ENCODE measurements at places on chromosomes 12 and 14. TPM values are rescaled to one million over a fixed set of nuclear protein-coding genes. Genes with fewer than 3 reads are reported as not detected.

FAR2 gene
- 3.1 TPM for total RNA-seq

DNA sequence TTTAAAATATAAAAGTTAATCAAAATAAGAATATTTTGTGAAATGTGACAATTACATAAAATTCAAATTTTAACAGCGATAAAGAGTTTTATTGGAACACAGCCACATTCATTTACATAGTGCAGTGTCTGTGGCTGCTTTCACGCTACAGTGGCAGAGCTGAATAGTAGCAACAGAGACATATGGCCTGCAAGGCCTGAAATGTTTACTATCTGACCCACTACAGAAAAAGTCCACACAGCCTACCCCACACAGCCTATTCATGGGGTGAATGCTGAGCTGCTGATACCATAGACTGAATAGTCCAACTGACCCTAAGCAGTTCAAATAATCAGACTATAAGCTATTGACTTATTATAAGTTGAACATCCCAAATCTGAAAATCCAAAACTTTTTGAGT is 13.2 kb downstream of the GNS start:
- no peak for DNase-seq

DNA sequence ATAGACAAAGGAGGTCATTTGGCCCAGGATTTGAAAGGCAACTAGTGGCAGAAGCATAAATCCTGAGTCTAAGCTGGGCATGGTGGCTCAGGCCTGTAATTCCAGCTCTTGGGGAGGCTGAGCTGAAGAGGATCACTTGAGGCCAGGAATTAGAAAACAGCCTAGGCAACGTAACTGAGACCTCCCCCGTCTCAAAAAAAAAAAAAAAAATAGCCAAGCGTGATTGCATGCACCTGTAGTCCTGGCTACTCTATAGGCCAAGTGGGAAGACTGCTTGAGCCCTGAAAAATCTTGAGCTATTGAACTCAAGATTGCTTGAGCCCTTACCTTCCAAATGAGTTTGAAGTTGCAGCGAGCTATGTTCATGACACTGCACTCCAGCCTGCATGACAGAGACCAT is 7.8 kb downstream of the GON7 start:
- no peak for DNase-seq

GRCh38 chr14:97443412-97443811 is 646.2 kb downstream of the VRK1 start:
- no peak for DNase-seq

GRCh38 chr12:23238957-23239356 is 614.0 kb downstream of the ETNK1 start:
- DNase-seq = no peak

ADIPOR2 gene
- 46.2 TPM for total RNA-seq

- no peak for DNase-seq
Measured at GRCh38 chr14:68312884-68313610, 479.8 kb downstream of the ZFP36L1 start.

DNA sequence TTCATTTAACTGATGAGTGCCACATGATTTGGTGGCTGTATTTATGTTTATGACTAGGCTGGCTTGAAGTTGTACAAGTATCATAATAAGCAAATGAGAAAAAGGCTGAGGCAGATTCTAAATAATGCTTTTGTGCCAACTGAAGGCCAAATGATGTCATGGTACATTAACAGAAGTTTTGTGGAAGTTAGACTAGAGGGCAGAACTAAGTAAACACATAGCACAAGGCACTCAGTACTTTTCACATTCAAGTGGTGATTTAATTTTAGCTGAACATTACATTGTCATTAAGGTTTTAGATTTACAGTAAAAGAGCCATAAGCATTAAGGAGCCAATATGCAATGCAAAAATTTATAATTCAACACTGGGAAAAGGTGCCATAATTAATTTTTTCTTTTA is 21.1 kb downstream of the PPP1CC start:
- DNase-seq = no peak

PRDM4 gene
- 36.0 TPM for total RNA-seq

SELPLG gene
- 2.6 TPM for total RNA-seq

GRCh38 chr12:86660488-86661147 is 404.4 kb upstream of the MGAT4C start:
- no peak for DNase-seq

GRCh38 chr12:27333403-27334009 is 870 bp downstream of the BMAL2 start:
- peak; percentile 8 for DNase-seq

ALDH1L2 gene
- 5.3 TPM for total RNA-seq

DNA sequence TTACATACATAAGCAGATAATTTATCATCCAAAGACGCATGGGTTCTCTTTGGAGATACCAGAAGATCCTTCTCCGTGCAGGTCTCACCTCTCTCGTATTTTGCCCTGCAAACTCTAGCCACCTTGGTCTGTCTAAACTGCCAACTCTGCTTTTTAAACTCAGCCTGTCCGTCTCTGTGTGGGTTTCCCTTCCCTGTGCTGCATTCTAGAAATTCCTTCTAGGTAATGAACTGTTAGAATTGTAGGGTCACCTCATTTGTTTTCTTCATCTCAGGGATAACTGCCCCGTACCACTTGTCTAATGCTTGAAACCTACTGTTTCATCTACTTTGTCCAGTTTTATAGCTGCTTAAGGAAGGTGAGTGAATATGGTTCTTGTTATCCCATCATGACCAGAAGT is 45.4 kb upstream of the CCDC196 start:
- DNase-seq = no peak

DNA sequence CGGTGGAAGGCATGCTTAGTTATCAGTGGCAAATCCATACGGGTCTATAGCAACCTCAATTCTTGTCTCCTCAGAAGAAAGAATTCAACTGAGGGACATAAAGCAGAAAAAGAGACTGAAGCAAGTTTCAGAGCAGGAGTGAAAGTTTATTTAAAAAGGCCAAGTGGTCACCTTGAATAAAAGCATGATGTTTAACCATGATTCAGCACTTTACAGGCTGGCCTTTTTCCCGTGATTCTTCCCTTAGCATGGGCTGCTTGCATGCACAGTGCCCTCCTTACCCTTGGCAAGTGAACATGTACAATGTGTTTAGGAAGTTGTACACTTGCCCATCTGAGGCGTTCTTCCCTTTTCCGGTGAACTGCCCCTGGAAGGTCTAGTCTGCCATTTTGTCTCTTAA is 225.3 kb downstream of the ATP23 start:
- DNase-seq = no peak

SLC4A8 gene
- 0.50 TPM for total RNA-seq

DNA sequence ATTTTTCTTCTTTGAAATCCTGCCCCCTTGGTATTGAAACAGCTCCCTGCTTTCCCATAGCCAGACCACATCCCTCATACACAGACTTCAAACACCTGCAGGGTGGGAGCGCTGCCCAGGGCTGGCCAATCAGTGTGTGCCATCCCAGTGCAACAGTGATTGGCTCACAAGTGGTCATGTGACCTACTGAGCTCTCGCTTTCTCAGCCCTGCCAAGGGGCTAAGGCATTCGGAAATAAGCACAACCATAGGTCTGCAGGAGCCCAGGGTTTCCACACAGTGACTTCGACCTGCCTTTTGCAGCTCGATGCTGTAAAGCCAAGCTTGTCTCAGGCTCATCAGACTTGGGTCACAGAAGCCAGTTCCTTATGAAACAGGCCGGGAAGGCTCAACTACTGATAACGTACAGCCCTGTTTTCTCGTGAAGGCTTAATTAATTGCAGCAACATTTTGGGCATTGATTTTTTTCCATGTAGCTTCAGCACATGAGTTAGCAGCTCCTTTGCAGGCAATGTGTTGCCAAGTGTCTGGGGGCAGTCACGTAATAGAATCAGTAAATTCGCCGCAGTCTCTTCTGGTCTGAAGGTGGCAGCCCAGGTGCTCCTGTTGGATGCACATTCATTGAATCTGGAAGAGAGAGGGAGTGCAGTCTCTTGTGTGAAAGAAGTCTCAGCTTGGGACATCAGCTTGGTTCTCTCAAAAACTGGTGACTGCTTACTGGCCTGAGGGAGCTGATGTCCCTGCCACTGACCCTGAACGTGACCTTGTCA is 1091.8 kb downstream of the AACS start:
- no peak for DNase-seq

ATXN3 gene
- total RNA-seq = 53.5 TPM

GRCh38 chr12:64780531-64781279 is 21.5 kb upstream of the GNS start:
- peak; percentile 52 for DNase-seq

RASSF8 gene
- total RNA-seq = 26.0 TPM

GRCh38 chr14:101736071-101736470 is 25.4 kb upstream of the PPP2R5C start:
- DNase-seq = no peak

- DNase-seq = no peak
Measured at GRCh38 chr12:127619869-127620734, 646.9 kb upstream of the TMEM132C start.

DNA sequence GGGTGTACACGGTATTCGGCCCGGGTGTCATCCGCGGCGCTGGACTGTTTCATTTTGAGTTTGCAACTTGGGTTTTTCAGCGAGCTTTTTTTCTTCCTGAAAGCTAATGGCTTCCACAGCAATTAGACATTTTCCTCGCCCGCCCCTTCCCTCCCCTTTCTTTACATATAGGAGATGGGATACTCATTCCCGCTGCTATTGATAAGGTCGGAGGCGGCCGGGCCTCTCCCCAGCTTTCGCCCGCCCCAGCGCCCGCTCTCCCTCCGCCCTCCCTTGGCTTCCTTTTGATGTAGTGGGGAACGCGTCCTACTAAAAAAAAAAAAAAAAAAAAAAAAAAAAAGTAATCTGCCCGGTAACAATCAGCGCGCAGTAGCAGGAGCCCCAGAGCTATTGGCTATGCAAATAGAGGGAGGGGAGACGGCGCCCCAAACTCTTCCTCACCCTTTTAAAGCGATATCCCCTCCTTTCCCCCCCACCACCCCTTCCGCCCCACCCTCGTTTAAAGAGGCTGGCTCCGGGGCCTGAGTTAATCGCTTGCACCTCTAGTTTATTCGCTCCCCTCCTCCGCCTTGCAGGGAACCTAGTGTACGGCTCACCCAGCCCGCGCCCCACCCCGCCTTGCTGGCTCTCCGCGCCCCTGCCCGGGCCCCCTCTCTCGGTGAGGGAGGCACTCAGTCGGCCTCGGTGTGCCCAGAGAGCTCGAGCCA is 1.7 kb upstream of the CCND2 start:
- DNase-seq = peak; percentile 49

GRCh38 chr14:92601131-92601710 is 87.6 kb downstream of the RIN3 start:
- no peak for DNase-seq

E2F7 gene
- 0.36 TPM for total RNA-seq

DNA sequence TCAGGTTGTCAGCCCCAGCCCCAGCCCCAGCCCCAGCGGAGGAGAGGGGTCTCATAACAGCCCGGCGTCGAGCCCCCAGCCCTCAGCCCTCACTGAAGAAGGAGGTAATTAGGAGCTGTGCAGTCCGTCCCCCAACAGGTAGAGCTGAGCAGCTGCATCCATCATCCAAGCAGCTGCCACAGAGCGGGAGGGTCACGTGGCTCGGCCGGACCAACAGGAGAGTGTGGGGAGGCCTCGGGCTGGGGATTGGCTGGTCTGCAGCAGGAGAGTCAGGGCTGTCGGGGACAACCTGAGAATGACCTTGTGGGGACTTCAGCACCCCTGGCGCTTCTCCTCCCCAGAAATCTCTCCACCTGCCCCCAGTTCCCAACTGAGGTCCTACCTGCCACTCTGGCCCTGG is 29.6 kb downstream of the SMUG1 start:
- no peak for DNase-seq

DNA sequence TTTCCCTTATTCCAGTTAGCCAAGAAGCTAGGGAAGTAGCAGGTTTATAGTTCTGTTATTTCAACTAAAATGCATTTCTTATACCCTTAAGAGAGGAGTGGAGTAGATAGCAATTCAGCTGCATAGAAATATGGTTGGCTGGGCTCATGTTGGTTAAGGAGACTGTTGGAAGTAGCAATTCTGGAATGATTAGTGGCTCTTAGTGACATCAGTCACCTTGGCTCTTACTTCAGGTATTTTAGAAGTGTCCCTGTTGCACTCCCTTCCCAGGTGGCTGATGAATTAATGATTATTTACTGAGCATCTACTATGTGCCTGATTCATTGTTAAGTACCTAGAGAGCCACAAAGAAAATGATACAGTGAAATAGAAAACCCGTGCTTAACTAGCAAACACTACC is 128.1 kb downstream of the MGST1 start:
- DNase-seq = no peak

DNA sequence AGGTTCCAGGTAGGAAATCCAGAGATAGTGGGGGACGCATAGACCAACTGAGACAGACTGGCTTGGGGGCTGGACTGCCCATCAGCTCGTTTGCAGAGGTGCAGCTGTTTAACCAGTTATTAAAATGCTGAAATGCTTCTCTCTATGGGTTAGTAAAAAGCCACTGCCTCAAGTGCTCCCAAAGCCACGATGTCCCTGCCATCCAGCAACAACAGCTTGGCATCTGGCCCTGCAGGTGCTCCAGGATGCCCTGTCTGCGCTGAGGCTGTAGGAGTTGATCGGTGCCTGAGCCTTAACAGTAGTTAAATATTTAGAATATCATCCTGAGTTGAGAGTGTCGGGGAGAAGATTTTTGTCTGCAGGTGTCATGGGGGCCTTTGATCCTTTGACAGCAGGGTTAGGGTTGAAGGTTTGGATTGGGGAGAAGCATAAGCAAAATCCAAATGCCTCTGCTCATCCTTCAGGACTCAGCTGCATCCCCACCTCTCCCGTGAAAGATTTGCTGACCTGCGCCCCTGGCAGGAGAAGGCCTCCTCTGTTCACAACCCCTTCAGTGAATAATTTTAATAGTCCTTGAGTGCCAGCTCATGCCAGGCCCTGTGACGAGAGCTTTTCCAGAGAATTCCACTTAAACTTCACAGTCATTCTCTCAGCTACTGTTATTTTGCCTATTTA is 127.3 kb upstream of the PWP1 start:
- no peak for DNase-seq

Data from prostate gland (tissue), 2 donors.